ENCODE measurements at places on chromosomes 13 and 19.

GRCh38 chr13:51737609-51738008, 66.4 kb downstream of the DHRS12 start:
- no peak for DNase-seq

GRCh38 chr13:39840201-39840600, 184.7 kb downstream of the COG6 start:
- no peak for DNase-seq

- DNase-seq, result no peak
Observed at GRCh38 chr13:25109341-25109740, 13.4 kb downstream of the PABPC3 start.

DNA sequence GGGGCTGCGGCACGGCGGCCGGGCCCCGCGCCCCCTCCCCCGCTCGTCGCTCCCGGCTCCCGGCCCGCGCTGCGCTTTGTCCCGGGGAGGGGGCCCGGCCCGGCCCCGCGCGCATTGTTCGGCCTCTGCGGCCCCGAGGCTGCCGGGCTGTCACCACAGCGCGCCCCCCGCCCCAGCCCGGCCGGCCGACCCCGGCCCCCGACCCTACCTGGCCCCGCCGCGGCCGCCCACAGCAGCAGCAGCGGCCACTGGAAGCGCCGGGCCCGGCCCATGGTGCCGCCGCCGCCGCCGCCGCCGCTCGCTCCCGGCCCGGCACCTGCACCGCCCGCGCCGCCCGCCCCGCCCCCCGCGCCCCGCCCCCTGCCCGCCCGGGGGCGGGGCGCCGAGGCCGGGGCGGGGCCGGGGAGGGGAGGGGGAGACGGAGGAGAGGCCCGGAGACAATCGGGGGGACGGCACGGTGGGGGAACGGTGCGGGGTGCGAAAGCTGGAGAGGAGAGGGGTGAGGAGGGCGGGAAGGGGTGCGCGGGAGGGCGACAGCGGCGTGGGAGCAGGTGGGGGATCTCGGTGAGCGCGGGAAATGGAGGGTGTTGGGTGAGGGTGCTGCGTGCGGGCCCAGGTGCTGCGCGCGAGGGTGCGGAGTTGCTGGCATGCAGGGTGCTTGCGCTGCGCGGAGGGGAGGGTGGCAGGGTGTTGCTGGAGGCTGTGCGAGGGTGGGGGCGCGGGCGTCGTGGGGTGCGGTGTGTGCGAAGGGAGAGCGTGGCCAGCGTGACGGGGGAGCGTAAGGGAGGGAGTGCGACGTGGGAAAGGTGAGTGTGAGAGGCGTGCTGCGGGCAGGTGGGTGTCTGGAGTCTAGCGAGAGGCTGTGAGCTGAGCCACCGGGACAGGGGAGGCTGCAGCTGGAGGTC, at the start of gene CADM4:
TSS of gene CADM4 (minus strand) at position 332 of the 905 bp plus-strand sequence. CDS start at position 272, 60 bp downstream.
- no peak for DNase-seq

- DNase-seq, result no peak
Observed at GRCh38 chr13:32986552-32986951, 29.7 kb upstream of the KL start.

- no peak for DNase-seq
Observed at GRCh38 chr19:49880162-49880869, 2.8 kb downstream of the TBC1D17 start.

DNA sequence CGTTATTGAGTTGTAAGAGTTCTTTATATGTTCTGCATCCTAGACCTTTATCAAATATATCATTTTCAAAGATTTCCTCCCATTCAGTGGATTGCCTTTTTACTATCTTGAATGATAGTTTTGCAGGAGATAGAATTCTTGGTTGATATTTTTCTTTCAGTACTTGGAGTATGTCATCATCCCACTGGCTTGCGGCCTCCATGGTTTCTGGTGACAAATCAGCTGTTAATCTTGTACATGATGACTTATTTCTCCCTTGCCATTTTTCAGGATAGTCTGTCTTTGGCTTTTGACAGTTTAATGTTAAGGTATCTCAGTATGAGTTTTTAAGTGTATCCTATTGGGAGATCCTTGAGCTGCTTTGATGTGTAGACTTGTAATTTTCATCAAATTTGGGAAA, 8.5 kb downstream of the ZNF557 start:
- no peak for DNase-seq

GRCh38 chr13:113299951-113300350, 2.9 kb downstream of the LAMP1 start:
- no peak for DNase-seq

DNA sequence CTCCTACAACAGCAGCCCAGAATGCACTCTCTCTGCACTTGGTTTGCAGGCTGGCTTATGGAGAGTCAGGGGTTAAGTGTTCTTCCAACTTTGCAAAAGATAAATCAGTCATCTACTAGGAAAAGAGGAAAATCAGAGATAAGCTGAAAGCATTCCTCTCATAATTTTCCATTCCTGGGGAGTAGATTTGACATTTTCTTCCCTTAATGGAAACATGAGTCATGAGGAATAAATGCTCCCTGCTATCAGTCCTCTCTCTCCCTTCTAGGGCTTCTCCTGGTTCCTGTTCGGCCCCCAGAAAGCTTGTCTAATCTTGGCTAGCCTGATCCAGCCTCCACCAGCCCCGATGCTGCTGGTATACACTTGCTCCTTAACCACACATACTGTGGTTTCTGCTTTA, 28.4 kb upstream of the ENOX1 start:
- DNase-seq, result peak; percentile 94

DNA sequence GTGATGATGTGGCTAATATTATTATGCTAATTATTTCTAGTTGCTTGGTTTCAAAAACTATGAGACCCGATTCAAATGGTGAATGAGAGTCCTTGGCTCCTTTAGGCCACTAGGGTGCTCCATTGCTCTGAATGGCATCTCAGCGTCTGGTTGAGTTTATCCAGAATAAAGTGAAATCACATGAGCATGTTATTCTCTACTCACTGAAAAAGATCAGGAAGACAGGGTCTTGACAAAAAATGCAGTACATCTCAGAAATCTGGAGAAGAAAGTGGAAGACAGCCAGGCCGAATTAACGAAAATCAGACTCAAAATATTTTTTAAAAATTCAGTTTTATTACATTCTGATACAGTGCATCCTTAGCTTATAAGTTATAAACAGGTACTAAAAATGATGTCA, 516.2 kb downstream of the MYO16 start:
- peak; percentile 78 for DNase-seq

DNA sequence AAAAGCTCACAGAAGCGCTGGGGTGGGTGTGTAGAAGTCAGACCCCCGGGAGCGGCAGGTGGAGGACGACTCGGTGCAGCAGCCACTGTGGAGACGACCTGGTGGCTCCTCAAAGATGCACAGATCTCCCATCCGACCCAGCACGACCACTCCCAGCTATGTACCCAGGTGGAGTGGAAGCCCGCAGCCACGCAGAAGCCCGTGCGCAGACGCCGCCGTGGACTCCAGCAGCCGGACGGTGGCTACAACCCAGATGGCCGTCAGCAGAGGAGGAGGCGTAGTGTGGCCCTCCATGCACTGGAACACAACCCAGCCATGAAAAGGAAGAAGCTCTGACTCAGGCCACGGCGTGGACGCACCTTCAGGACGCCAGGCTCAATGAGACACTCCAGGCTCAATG, 21.7 kb downstream of the CSNK1G2 start:
- DNase-seq, result no peak

All from fibroblast of skin of abdomen (primary cell).